ENCODE measurements at places on chromosomes 5 and 9.

DNA sequence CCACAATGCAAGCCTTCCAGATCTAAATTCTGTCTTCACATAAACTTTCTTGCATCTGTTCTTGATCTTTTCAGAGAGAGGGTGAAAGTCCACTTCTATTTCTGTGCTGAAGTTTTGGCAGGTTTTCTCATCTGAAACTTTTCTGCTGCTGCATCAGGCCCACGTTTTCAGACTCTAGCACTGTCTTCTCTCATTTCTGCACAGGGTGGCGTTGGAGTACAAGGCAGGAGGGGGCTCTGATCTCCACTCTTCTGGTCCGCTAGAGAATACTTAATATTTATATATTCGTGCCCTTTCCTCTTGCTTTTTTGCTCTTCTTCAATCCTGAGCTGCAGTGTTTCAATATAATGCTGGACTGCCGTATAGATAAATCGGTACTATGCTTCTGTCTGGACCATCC, 204.0 kb upstream of the PRDM9 start:
- no peak for DNase-seq

DNA sequence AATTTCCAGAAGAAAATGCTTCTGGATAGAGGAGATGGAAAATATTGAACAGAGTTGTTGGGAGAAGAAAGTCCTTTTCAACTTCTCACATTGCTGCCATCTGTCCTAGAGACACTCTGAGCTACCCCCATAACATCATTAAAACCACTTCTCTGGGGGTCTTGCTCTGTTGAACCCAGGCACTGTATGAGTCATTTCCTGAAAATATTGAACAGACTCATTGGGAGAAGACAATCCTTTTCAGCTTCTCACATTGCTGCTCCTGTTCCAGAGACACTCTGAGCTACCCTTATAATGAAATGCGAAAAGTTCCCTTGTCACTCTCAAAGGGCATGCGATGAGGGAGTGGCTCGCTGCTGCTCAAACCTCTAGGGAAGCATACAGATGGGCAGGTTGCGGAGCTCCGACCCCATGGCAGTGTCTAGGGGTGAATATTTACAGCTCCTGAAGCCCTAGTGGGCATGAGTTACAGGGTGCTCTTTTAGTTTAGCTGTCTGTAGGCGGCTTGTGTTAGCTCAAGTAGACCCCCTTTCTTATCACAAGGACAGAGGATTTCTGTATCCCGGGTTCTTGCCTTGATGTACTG, 90.7 kb downstream of the CDKN2A start:
- no peak for DNase-seq

GRCh38 chr9:3049636-3050035, 205.7 kb upstream of the PUM3 start:
- DNase-seq: no peak

DNA sequence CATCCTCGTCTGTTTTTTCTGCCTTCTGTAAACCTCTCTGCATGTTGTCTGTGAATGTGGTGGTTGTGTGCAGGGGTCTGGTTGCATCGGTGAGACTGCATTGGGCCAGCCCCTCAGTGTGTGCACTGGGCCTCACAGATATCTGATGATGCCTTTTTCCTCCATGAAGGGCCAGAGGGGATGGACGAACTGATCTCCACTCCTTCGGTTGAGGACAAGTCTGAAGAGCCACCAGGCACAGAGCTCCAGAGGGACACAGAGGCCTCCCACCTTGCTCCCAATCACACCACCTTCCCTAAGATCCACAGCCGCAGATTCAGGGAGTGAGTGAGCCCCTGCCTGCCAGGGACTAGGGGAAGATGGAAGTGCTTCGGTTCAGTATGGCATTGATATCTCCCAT, 31.3 kb downstream of the SECISBP2 start:
- no peak for DNase-seq
